ENCODE measurements at places on chromosomes 16 and 17.

GRCh38 chr16:53714205-53715022 lies 10.5 kb downstream of the FTO start:
- DNase-seq: no peak

- no peak for DNase-seq
Measured at GRCh38 chr16:47134550-47134949, 9.2 kb downstream of the NETO2 start.

GRCh38 chr16:30066761-30067583 lies 1.4 kb downstream of the ALDOA start:
- DNase-seq: no peak

DNA sequence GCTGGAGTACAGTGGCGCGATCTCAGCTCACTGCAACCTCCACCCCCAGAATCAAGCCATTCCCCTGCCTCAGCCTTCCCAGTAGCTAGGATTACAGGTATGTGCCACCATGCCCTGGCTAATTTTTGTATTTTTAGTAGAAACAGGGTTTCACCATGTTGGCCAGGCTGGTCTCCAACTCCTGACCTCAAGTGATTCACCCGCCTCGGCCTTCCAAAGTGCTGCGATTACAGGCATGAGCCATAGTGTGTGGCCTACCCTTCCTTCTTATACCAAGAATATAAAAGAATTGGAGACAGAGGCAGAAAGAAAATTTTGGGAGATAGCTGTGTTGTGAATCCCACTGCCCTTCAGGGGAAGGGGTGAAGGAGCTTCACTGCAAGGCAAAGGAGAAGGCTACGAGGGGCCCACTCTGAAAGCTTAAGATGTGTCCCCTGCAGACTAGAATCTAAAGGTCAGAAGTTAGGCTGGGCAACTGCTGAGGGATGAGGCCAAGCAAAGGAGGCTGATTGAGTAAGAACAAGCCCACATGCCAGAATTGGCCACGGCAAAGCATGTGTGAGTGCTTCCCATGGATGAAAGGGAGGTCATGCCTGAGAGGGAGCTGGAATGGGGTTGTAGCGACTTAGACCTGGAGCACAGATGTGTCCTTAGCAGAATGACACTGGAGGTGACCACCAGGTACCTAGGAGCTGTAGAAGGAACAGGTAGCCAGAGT lies 8.4 kb upstream of the CRYBA1 start:
- no peak for DNase-seq

- DNase-seq: peak; percentile 68
Measured at GRCh38 chr17:57874434-57875289, 24.8 kb upstream of the MRPS23 start.

GRCh38 chr17:82281502-82282238 lies 8.2 kb upstream of the CSNK1D start:
- DNase-seq: no peak

DNA sequence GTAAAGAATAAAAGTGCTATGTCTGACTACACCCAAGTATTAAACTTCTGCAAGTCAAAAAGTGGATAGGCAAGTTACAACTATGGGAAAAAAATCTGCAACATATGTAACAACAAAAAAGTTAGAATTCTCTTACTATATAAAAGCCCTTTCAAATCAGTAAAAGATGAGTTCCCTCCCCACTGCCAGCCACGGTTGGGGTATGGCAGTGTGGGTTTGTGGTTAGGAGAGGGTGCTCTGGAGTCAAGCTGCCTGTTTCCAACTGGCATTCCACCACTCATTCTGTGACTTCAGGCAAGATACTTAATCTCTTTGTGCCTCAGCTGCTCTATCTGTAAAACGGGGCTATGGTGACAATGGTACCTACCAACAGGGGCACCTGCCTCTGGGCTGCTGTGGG lies 26.6 kb upstream of the MFSD6L start:
- DNase-seq: no peak

GRCh38 chr17:75326226-75326848 lies 37.1 kb upstream of the SLC25A19 start:
- DNase-seq: no peak

DNA sequence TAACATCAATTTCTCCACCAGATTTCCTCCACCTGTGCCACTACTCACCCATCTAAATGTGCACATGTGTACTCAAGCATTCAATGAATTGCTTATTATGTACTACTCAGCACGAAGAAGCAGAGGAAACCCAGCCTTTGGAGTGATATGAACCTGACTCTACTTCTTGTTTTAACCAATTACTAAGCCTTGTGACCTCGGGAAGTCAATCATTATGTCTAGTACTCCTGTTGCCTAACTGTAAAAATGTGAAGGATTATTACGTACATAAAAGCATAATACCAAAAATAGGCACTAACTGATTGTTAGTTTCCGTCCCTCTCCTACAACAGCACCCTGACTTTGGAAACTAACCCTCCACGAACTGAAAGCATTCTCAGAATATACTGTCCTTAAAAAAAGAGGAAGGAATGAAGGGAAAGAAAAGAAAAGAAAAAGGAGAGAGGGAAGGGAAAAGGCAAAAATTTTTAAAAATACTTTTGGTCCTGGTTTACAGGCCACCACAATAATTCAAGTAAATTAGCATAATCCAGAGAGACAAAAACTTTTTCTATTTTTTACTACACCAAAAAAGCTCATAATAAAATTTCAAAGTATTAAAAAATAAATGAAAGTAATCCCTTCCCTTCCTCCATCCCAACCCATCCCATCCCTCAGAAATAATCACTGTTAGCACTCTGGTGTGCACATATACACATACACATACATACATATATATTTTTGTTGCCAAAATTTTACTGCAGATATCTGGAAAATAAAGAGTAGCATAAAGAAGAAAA lies 53.6 kb downstream of the KANSL1 start:
- no peak for DNase-seq

- DNase-seq: no peak
Measured at GRCh38 chr17:71726341-71726740, 394.5 kb upstream of the SOX9 start.
